ENCODE measurements at places on chromosomes 7 and 10.

GRCh38 chr7:1644341-1645070 lies 25.6 kb upstream of the ELFN1 start:
- DNase-seq: no peak
- peaks cover 11% of the 10 kb centered on the region for H3K27me3 ChIP-seq
- H3K36me3 ChIP-seq: no peaks in the 10 kb centered on the region
- no peak overlapping the region for H3K4me3 ChIP-seq
- no peak overlapping the region for H3K27ac ChIP-seq

GRCh38 chr7:113705439-113705838 lies 213.4 kb downstream of the PPP1R3A start:
- no peaks in the 10 kb centered on the region for H3K36me3 ChIP-seq
- H3K4me1 ChIP-seq: no peaks in the 10 kb centered on the region
- no peak overlapping the region for H3K4me3 ChIP-seq
- H3K27ac ChIP-seq: no peak overlapping the region

DNA sequence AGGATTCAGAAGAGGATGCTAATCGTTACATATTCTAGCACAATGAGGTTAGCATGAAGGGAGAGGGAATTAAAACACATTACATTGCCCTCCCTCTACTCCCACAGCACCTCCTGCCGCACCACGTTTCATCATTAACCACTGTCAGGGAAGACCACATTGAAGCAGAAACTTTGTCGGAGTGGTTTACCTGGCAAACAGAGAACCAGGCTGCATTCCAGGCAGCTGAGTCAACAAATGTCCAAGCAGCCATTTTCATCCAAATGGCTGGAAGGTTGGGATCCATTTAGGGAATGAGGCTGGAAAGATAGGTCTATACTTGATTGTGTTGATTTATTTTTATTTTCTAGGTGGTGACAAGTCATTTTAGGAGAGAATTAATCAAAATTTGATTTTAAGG lies 273.6 kb downstream of the DYNC1I1 start:
- H3K36me3 ChIP-seq: no peaks in the 10 kb centered on the region
- H3K4me3 ChIP-seq: no peak overlapping the region
- no peaks in the 10 kb centered on the region for H3K4me1 ChIP-seq
- no peak for DNase-seq
- no peak overlapping the region for H3K27ac ChIP-seq

DNA sequence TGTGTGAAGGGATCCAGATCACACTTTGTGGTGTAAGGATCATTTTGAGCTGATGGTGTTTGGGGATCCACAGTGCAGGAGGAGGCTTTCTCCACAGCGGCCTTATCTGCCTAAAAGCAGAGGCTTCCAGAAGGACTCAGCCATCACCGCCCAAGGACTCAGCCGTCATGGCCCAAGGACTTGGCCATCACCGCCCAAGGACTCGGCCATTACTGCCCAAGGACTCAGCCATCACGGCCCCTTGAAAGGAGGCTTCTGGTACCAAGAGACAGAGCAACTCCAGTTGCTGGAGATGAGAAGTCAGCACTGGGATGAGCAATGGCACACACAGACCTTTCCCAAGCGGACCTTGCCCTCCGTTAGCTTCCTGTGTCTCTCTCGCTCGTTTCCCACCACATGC lies 6.0 kb upstream of the CFAP46 start:
- H3K27ac ChIP-seq: no peak overlapping the region
- H3K4me3 ChIP-seq: no peak overlapping the region
- H3K27me3 ChIP-seq: peaks cover 8% of the 10 kb centered on the region
- no peaks in the 10 kb centered on the region for H3K36me3 ChIP-seq
- DNase-seq: no peak

DNA sequence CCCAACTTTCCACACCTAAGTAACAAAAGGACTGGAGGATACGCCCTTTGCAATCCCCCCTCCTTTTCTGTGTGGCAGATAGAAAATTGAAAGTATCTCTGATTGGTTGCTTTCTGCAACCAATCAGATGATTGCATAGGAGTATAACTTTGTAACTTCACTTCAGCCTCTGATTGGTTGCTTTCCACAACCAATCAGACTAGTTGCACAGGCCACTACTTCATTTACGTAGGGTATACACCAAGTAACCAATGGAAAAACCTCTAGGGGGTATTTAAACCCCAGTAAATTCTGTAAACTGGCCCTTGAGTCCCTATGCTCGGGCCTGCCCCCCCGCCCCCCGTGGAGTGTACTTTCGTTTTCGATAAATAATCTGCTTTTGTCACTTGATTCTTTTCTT lies 1080.4 kb downstream of the CNTNAP2 start:
- no peaks in the 10 kb centered on the region for H3K4me1 ChIP-seq
- no peaks in the 10 kb centered on the region for H3K27me3 ChIP-seq
- no peak overlapping the region for H3K27ac ChIP-seq
- no peaks in the 10 kb centered on the region for H3K36me3 ChIP-seq

- H3K27me3 ChIP-seq: no peaks in the 10 kb centered on the region
- DNase-seq: no peak
- H3K4me3 ChIP-seq: no peak overlapping the region
- no peaks in the 10 kb centered on the region for H3K36me3 ChIP-seq
- H3K27ac ChIP-seq: no peak overlapping the region
These were observed 130.0 kb upstream of the AHR start for GRCh38 chr7:17168416-17168815.

DNA sequence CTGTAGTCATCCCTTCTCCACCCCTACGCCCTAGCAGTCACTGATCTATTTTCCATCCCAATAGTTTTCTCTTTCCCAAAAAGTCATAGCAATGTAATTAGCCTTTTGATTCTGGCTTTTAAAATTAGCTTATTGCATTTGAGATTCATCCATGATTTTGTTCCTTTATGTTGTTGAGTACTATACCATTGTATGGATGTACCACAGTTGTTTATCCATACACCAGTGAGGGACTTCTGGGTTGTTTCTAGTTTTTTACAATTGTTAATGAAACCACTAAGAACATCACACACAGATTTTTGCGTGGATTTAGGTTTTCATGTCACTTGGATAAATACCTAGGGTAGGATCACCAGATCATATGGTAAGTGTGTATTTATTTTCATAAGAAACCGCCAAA lies 16.1 kb downstream of the FHIP2A start:
- no peaks in the 10 kb centered on the region for H3K27me3 ChIP-seq
- no peak for DNase-seq
- peaks cover 29% of the 10 kb centered on the region for H3K36me3 ChIP-seq
- no peak overlapping the region for H3K27ac ChIP-seq
- H3K4me1 ChIP-seq: no peaks in the 10 kb centered on the region
